ENCODE measurements at places on chromosomes 4 and X.

DNA sequence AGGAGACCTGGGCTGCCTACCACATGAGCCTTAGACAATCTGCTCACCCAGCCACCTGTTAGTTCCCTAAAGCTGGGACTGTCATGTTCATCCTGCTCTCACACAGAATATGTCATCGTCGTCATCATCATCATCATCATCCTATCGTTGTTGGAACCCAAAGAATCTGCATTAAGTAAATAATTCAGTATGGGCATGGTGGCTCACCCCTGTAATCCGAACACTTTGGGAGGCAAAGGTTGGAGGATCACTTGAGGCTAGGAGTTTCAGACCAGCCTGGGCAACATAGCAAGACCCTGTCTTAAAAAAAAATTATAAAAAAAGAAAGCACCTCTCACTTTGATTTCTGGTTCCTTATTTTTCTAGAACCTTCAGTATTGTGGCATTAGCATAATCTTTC lies 6.4 kb downstream of the ENOPH1 start:
- DNase-seq: no peak

DNA sequence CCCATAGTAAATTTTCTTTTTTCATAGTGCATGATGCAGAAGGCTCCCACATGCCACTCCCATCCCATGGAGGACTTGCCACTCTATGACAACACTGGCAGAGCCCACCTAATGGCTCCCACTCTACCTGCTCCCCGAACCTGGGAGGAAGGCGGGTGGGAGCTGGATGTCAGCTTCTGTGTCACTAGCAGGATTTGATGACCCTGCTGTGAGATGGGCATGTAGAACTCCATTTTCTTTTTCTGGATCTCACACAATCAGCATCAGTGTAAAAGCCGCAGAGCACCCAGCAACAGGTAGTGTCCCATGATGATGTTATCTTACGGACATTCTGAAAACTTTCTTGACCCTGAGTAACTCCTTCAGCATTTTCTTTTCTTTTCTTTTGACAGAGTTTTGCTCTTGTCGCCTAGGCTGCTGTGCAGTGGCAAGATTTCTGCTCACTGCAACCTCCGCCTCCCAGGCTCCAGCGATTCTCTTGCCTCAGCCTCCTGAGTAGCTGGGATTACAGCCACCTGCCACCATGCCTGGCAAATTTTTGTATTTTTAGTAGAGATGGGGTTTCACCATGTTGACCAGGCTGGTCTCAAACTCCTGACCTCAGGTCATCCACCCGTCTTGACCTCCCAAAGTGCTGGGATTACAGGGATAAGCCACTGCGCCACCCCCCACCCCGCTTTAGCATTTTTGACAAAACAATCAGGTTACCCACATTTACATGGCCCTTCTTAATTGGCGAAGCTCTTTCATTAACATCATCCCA lies 15.0 kb upstream of the ADH1A start:
- DNase-seq: no peak

- DNase-seq: peak; percentile 0
Measured at GRCh38 chrX:108699368-108699767, 37.0 kb downstream of the IRS4 start.

GRCh38 chrX:31796624-31797023 lies 724.8 kb upstream of the FTHL17 start:
- no peak for DNase-seq

- no peak for DNase-seq
Measured at GRCh38 chrX:44035571-44035970, 62.4 kb upstream of the NDP start.

GRCh38 chr4:5632571-5632970 lies 75.8 kb downstream of the EVC2 start:
- DNase-seq: no peak

DNA sequence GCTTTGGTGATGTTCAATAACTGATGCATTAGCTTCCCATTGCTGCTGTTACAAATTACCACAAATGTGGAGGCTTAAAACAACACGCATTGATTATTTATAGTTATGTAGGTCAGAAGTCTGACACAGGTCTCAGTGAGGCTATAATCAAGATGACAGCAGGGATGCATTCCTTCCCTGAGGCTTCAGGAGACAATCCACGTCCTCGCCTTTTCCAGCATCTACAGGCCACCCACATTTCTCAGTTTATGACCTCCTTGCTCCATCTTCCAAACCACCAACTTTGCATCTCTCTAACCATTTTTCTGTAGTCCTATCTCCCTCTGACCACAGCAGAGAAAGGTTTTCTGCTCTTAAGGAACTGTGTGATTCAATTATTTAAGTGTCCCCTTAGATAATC lies 92.5 kb downstream of the GASK1B start:
- no peak for DNase-seq

DNA sequence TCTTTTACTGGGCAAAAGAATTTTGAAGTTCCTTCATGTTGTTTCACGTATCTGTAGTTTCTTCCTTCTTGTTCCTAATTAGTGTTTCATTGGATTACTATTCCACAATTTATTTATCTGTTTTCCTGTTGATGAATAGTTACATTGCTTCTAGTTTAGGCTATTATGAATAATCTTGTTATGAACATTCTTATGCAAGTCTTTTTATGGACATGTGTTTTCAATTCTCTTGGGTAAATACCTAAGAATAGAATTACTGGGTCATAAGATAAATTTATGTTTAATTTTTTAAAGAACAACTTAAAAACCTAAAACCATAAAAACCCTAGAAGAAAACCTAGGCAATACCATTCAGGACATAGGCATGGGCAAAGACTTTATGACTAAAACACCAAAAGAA lies 70.9 kb upstream of the RXFP1 start:
- no peak for DNase-seq

GRCh38 chr4:96103086-96103485 lies 263.2 kb downstream of the PDHA2 start:
- DNase-seq: no peak

DNA sequence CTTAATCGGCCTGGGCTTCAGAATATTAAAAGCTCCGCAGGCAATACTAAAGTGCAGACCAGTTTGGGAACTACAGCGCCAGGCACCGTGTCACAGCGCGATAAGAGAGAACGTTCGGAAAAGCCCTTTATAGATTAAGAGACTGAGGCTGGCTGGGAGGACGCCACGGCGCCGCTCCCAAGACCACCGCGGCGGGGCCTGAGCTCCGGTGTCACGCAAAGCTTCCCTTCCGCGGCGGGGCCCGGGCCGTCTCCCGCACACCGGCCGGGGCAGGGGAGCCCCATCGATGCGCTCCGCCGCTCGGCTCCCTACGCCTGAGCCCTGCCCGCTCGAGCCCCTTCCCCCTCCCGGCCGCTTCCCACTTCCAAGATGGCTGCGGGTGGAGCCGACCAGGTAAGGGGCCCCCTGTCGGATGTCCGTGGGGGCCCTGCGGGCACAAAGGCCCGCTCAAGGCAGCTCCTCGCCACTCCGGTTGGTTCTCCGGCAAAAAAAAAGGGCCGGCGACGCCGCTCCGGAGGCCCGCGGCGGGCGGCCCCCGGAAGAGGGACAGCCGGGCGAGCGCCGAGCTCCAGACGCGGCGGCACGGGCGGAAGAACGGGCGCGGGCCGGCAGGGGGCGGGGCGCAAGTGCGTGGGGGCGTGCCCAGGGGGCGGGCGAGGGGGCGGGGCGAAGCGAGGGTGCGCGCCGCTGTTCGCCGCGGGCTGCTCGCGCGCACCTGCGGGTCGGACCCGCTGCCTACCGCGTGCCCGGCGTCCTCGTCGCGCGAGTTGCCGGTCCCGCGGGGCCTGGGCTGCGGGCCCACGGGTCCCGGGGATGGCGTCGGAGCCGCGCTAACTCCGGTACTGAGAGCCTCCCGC lies at the start of gene TBC1D14:
Gene TBC1D14, plus strand, starts transcription at position 714 of the 857 bp plus-strand sequence. CDS start 13,564 bp downstream, outside the sequence.
- DNase-seq: peak; percentile 89

GRCh38 chr4:160026721-160027120 lies 923.8 kb downstream of the RAPGEF2 start:
- DNase-seq: no peak

All from G401 (cell line).